ENCODE measurements at places on chromosomes 4 and X.

DNA sequence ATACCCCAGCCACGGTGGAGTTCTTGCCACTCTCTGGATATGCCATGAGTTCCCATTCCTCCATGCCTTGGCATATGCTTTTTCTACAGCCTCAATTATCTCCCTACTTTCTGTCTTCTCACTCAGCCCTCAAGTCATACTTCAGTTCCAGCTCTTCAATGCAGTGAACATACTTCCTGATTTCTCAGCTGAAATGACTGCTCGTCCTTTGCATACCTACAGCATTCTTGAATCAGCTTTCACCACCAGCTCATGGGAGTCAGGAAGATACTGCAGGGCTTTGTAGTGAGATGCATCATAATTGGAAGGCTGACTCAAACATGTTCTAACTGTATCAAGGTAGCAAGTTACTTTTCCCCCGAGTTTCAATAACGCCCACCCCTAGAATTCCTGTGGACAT lies 118.4 kb downstream of the APBB2 start:
- no peak for DNase-seq

DNA sequence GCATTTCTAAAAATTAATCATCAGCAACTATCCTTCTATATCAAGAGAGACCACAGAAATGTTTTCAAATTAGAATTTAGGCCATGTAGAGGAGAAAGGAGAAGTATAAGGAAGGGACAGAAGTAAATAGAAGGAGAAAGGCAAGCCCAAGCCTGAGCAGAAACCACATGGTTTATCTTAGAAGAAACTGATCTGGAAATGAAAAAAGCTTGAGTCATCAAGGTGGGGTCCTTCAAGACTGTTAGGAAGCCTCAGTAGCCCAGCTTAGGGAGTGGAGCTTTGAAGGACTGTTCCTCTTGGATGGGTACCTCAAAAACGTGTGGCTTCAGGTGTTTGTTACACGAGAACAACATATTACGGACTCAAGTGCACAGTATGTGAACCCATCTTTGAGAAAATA lies 4.5 kb downstream of the BMX start:
- DNase-seq = no peak

- no peak for DNase-seq
These were observed 404.8 kb downstream of the KLHL13 start for GRCh38 chrX:117711782-117712181.

GRCh38 chr4:167452922-167453430 lies 218.7 kb upstream of the SPOCK3 start:
- no peak for DNase-seq

- no peak for DNase-seq
These were observed 65.3 kb downstream of the PDGFC start for GRCh38 chr4:156906325-156906724.

- DNase-seq = no peak
These were observed 18.3 kb upstream of the CXCR3 start for GRCh38 chrX:71636438-71637252.

DNA sequence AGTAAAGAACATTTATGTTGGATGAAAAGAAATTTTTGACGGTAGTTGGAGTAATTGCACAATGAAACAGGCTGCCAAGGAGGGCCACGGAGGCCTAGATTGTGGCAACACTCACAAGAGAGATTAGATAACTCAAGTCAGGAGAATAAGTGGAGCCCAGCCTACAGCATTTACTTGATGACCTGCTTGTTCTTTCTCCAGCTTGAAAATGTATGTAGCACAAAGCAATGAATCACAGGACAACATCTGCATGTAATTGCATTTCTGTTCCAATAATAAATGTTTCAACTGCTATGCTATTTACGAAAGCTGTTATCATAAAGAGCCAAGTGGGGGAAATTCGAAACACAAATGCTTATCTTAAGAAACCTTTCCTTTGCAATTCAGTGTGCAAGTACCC lies 221.2 kb upstream of the MID1 start:
- DNase-seq = no peak

DNA sequence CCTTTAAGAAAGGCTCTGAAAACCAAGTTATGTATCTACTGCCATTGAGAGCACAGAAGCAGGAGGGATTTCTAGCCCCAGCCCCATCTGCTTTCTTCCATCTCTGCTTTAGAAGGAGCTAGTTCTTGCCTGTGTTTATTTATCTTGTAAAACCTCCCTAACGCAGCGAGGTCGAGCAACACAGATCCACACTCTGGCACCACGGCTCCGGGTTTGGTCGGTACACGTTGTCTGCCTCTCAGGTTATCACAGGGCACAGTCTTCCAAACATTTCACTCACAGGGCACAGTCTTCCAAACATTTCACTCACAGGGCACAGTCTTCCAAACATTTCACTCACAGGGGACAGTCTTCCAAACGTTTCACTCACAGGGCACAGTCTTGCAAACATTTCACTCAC lies 69.7 kb upstream of the TLR3 start:
- no peak for DNase-seq

- peak; percentile 56 for DNase-seq
These were observed 755 bp downstream of the KLHL8 start for GRCh38 chr4:87219632-87220093.

DNA sequence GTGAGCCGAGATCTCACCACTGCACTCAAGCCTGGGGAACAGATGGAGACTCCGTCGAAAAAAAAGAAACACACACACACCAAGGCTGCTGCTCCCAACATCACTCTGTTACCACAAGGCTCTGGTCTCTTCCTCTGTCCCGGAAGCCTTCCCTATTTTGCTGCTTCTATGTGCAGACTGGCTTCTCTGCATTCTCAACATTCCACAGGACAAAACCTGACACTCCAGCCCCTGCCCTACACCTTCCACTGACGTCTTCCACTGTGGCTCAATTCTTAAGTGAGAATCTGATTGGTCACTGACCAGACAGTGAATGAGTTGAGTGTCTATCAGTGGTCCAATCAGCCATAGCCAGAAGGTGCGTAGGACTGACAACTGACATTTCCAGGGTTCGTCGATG lies 5.9 kb downstream of the ODAPH start:
- no peak for DNase-seq

DNA sequence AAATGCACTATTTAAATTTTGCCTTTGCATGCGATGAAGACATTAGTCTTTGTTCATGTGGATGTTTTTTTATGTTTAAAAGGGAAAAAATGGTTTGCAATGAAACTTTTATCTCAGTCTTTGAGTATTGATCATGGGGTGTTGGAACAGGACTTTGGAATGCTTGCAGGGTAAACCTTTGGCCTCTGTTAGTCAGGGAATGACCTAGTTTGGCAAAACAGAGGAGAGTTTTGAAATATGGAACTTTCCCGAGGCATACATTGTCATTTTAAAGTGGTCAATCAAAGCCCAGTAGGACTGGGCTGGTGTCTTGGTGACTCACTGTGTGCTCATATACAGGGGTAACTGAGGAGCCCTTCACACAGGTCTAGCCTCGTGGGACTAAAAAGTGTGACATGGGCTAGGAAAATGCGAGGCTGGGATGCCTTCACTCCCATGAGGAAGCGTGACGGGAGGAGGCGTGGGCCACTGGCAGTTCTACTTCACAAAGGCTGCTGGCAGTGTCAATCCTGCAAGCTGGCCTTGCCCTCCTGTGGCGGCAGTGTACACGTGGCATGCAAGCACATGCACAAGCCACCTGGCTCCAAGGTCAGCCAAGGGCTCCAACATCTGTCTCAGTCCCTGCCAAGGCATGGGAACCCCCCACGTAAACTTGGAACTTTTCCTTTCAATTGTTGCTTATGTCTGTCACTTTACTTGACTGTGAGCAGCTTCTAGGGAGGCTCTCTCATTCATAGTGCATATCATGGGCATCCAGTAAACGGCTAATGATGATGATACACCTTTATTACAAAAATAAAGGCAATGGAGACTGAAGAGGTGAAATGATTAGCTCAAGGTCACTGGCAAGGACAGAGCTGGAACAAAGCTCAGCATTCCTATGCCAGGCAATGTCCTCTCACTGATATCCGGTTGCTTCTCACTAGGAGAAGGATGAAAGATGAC lies 5.2 kb upstream of the F11 start:
- DNase-seq = no peak

DNA sequence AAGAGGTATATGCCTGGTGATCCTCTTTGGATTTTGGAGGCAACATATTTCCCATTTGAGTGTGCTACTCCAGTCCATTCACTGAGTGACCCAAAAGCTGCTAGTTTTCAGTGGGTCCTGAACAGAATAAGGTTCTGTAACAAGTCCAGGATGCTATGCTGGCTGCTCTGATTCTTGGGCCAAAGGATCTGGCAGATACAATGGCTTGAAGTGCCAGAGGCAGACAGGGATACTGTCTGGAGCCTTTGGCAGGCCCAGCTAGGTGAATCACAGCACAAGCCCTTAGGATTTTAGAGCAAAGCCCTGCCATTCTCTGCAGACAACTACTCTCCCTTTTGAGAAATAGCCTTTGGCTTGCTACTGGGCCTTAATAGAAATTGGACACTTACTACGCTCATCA lies 40.6 kb downstream of the DCHS2 start:
- DNase-seq = no peak

GRCh38 chrX:56762707-56763555 lies 33.9 kb downstream of the NBDY start:
- DNase-seq = no peak

DNA sequence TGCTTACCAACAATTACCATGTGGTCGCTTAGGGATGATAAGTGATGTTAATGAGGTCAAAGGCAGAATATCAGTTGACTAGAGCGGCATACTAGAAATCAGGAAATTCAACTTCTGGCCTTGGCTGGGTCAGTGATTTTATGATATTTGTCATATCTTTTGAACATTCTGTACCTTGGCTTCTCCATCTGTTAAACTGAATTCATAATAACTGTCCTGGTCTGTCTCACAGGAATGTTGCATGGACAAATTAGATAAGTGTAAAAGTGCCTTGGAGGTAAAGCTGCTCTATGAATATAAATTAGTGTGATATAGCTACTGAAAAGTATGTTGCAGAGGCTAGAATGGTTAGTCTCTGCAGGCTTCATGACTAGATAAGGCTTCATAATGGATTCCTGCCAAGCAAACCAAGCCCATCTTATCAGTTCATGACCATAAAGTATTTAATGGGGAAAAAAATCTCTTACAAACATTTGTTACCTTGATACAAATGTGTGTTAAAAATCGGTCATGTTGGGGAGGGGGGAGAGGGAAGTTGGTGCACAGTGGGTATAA lies 104.6 kb upstream of the BMPR1B start:
- no peak for DNase-seq

DNA sequence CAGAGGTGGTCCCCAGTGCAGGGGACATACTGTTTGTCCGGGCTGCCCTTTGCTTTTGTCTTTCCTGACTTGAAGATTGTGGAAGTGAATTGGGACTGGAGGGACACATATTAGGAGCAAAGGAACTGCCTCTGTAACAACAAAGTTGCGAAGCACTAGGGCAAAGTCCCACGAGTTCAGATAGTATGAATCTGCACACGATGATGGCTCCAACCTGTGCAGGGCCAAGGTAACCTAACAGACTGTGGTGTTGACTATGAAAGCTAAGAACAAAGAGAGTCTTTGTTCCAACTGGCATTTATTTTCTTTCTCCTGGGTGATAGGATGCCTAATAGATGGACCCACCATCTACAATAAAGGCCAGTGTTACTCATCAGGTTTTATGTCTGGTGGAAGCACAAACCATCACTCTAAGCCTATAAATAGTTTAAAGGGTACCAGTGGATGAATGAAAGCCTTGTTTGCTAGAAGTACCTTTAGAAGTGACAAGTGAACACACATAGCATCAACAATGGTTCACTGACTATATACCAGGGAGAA lies 71.8 kb downstream of the TMA16 start:
- no peak for DNase-seq

- DNase-seq = no peak
These were observed 7.6 kb downstream of the FAT4 start for GRCh38 chr4:125322366-125322730.

- DNase-seq = no peak
These were observed 89.7 kb downstream of the GEMIN8 start for GRCh38 chrX:13939741-13940597.

DNA sequence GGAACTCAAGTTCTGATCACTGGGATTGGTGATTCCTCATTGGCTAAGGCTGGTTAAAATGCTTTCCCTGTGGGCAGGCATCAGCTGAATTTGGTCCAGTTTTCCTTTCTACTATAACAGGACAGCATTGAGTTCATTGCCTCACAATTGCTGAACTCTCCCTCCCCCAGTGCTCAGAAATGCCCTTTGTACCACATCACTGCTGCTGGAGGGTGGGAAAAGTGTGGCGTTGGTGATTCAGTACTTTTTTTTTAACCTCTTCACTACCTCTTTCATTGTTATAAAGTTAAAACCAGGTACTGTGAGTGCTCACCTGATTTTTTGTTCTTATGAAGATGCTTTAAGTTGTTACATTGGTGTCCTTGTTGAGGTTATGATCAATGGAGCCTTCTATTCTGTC lies 69.3 kb upstream of the IL2 start:
- DNase-seq = no peak

DNA sequence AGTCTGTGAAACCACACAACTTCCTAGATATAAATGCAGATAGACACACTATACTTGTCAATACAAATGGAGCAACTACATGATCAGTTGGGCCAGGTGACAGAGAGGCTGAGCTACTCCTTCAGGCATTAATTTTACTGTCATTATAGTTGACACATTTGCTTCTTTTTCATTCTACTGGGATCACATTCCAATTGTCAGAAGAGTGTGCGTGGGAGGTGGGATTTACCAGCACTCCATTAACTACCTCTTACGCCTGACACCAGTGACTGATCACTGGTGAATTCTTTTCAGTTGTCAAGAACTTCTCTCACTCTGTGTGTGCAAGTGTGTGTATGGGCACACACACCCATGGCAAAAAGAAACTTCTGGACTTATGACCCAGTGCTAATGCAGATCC lies 94.2 kb upstream of the DIAPH2 start:
- no peak for DNase-seq

GRCh38 chrX:29422034-29422433 lies 793.3 kb upstream of the MAGEB2 start:
- no peak for DNase-seq

DNA sequence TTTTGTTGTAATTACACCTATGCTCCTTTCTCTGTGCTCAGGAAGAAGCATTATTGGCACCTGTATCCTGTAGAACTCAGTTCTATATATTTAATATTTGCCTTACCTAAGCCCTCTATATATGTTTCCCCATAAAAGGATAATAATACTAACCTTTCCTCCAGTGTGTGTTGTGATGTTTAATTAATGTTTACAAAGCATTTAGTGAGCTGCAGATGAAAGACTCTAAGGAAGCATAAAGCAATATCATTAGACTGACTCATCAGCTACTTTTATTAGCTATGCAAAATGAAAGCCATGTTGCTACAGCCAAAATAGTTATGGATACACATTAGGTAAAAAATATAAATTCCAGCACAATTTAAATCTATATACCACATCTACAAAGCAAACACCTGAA lies 93.6 kb upstream of the PTPN13 start:
- DNase-seq = no peak
